Activated CD4-positive, alpha-beta memory T cell treated with anti-CD3 and anti-CD28 coated beads for 36 hours (primary cell): ENCODE measurements at places on chromosomes 11 and 22.

DNA sequence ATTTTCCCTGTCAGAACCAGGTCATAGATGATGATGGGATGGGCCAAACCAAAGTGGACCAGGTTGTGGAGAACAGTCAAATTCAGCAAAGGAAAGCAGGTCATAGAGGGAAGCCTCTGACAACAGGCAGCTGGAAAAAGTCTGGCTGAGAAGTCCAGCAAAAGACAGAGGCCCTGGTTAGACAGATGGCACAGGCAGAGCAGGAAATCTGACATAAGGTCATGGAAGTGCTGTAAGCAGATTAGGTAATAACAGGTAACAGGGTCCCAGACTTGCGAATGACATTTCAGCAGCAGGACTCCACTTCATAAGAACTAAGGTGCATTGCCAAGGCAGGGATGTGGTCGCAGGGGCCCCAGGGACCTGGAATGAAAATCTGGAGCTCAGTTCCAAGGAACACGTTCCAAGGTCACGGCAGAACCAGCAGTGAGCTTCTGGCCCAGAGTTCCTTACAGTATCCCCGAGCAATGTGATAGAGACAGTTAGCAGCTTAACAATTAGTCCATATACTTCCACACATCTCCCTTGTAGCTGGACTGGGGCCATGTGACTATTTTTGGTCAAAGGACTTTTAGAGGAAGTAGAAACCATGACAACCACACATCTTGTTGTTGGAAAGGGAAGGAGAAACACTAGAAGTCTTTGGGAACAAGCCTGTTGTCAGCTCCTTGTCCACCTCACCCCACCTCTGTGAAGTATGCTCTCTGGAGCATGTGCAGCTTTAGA lies 75.4 kb downstream of the ME3 start:
- DNase-seq, result no peak

- no peak for DNase-seq
Observed at GRCh38 chr11:128190312-128190711, 397.0 kb downstream of the ETS1 start.

DNA sequence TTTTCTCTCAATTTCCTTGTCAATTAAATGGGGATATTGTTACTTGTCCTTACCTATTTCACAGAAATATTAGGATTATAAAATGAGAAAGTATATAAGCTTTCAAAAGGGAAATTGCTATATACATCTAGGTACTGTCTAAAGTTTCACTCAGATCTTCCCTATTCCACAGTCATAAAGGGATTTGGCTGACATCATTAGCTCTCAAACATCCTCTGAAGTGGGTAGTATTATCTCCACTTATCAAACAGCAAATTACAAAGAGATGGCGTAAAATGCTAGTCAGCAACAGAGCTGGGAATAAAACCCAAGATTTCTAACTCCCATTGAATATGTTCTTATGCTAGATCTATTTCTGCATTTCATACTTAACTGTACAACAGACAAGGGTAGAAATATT lies 50.9 kb downstream of the SLC25A17 start:
- no peak for DNase-seq

GRCh38 chr22:49767355-49768062 lies 60.2 kb downstream of the BRD1 start:
- peak; percentile 53 for DNase-seq

DNA sequence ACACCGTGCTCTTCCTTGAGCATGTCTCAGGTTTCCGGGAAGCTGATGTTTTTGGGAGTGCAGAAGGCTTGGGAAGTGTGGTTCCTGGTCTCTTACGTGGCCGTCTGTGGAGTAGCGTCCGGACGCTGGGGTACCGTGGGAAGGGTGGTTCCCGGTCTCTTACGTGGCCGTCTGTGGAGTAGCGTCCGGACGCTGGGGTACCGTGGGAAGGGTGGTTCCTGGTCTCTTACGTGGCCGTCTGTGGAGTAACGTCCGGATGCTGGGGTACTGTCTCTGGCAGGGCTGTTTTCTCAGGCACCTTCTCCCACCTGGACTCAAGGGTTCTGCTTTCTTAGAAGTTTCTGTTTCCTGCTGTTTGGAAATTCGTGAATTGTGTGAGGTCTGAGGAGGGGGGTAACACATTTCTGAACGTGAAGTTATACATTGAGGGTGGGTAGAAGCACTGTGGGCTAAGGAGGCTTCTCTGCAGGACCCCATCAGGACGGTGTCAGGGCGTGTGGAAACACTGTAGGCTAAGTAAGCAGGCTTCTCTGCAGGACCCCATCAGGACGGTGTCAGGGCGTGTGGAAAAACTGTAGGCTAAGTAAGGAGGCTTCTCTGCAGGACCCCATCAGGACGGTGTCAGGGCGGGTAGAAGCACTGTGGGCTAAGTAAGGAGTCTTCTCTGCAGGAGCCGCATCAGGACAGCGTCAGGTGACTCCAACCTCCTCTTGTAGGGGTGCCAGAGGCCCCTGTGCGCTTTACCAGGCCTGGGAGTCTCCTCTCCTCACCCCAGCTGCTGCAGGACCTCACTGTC lies 5.3 kb upstream of the IFITM3 start:
- no peak for DNase-seq

- DNase-seq, result no peak
Observed at GRCh38 chr22:43266076-43266475, 77.1 kb downstream of the SCUBE1 start.

- no peak for DNase-seq
Observed at GRCh38 chr11:72766152-72766902, 14.1 kb upstream of the ARAP1 start.

- DNase-seq, result no peak
Observed at GRCh38 chr22:35480627-35481550, 59.7 kb upstream of the RASD2 start.

DNA sequence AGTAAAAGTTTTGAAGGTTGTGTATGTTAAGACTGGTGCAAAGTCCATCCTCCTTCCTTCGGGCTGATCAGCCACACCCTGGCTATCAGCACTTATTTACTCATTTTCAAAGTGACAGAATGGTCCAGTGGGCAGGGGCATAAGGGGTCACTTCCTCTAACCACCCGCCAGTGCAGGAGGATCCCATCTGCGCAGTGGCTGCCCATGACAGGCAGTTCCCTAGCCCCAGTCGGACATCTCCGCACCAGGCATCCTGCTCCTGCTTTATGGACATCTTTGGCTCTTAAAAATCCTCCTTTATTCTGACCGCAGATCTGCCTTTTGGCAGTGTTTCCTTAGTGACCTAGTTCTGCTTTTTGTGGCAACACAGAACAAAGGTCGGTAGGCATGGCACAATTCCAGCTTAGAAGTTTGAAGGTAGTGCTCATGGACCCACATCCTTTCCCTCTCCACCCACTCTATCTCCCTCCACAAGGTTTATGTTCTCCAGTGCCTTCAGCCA lies 55.9 kb downstream of the BMAL1 start:
- DNase-seq, result no peak

DNA sequence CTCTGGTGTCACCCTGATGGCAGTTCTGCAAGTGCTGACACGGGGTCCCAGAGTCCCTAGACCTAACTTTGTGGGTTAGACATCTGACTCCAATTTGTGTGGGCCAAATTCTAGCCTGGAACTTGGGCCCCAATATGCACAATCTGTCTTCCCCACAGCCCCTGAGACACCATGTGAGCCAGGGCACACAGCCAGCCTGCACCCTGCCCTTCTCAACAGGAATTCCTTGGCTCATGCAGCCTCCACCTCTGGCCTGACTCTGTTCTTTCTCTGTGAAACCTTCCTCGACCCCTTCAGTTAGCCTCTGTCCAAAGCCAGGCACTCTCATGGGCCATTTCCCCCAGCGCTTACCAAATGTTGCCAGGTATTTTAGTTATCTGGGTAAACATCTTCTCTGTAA lies 59.1 kb upstream of the POU2AF1 start:
- no peak for DNase-seq

DNA sequence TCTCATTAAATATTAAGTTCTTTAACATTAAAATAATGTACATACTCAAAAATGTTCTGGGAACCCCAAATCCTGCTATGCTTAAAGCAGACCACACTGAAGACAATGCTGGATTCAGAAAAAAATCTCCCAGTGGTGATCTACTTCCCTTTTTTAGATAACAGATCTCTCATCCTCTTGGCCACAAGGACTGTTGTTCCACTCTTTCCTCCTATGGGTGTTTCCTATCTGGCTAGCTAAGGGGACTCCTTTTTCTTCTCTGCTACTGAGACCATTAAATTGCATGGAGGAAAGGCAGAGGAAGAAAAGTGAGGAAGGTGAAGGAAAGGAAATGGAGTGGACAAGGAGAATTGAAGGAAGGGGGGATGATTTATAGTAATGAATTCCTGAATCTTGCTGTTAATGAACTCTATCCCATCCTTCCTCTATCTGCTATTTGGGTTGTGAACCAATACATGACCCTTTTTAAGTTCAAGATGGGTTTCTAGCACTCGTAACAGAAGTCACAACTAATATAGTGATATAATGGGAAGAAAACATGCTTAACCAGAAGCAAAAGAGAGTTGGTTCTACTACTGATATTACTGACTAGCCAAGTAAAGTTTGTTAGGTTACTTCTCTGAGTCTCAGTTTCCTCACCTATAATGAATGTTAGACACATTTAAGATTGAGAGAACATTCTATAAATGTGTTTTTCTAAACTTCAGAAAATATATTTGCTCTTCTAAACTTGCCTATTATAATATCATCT lies 53.2 kb downstream of the PIK3C2A start:
- DNase-seq, result no peak

- no peak for DNase-seq
Observed at GRCh38 chr22:32466496-32466895, 2.2 kb upstream of the BPIFC start.

DNA sequence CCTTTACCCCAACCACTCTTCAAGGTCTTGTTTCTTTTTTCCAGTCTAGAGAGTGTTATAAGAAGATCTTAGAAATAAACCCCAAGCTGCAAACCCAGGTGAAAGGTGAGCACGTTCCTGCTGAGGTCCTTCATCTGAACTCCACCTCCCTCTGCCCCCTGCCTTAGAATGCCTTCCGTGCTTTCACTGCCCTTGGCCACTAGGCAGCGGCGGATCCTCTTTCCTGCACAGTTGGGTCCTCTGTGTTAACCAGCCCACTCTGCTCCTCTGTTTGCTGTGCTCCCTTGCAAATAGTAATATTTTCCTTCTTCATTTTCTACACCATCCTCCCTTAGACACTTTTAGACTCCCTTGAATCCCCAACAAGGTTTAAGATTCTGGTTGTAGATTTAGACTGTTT lies 24.3 kb downstream of the TTC12 start:
- DNase-seq, result no peak

GRCh38 chr11:86688398-86689179 lies 16.2 kb upstream of the ME3 start:
- DNase-seq, result peak; percentile 61

GRCh38 chr22:35593891-35594470 lies 23.1 kb downstream of the MB start:
- no peak for DNase-seq

- no peak for DNase-seq
Observed at GRCh38 chr22:26977741-26978376, 320.5 kb downstream of the MIAT start.

DNA sequence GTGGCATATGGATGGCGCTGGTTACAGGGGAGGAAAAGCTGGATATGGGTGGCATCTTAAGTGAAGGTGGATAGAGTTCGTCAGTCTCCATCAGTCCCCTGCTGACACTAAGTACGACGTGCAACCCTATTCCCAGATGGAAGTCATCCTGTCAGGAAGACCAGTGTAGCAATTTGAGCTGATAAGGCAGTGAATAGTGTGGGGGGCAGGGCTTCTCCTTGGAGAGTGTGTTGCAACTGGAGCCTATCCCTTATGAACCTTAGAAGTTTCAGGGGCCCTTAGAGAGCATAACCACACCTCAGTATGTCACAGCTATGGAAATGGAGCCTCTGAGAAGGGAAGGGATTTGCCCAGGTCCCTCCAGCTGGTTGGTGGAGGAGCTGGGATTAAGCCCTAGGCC lies 36.1 kb upstream of the ANKK1 start:
- DNase-seq, result no peak

GRCh38 chr22:20531404-20532201 lies 24.2 kb downstream of the MED15 start:
- no peak for DNase-seq

GRCh38 chr11:7581021-7581590 lies 67.3 kb downstream of the PPFIBP2 start:
- no peak for DNase-seq

DNA sequence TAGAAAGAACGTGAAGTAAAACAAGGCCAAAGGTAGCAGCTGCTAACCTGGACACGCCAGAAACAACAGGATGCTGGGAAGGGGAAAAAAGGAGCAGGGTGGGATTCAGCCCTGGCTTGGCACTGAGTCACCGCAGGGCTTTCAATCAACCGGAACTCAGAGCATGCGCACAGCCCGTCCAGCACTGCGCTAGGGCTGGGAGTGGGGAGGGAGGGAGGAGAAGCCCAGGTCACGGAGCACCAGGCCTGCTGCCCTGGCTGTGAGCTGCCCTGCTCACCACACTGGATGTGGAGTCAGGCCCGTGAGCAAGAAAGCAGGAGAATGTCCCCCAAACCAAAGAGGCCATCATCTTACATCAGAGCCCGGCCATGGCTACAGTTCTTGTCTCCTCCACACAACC lies 51.5 kb downstream of the APOL1 start:
- DNase-seq, result no peak

- DNase-seq, result no peak
Observed at GRCh38 chr11:75246671-75247350, 6.2 kb downstream of the TPBGL start.

DNA sequence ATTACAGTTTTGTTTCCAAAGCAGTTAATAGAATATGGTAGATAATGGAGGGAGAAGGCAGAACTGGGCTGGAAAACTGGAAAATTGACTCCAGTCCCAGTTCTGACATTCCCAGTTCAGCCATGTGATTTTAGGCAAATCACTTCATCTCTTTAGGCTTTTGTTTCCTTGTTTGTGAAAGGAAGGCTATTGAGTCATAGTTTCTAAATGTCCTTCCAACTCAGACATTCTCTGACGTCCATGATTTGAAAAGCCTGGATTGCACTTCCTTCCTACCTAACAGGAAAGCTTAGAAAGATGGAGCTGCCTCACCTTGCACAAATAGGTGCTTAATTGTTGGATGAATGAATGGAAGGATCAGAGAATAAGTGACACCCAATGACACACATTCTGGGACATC lies 19.8 kb upstream of the GALNT18 start:
- no peak for DNase-seq

GRCh38 chr11:20238712-20239111 lies 78.4 kb upstream of the DBX1 start:
- no peak for DNase-seq

DNA sequence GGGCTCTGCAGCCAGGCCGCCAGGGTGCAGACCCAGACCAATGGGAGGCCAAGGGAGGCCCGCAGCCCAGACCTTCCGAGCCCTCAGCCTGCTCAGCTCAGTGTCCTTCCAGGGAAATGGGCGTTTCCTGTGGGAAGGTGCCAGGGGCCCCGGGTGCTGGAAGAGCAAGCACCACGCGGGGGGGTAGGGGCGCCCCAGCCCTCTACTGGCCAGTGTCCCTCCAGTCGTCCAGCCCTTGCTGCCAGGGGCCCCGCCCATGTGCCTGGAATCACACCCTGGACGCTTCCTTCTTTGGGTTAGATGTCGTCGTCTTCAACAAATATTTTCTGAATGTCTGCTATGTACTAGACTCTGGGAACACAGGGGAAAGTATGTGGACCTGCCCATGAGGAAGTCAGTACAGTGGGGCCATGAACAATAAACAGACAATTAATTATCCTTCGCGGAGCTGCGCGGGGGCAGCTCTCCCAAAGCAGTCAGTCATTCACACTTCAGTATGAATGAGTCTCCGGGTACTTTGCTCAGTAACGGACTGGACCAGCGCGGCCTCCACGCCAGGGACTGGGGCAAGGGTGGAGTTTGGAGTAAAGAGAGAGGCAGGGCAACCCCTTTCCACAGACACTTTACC lies 60.2 kb downstream of the CDKN1C start:
- DNase-seq, result no peak
